ENCODE measurements at places on chromosomes 13 and 19.

DNA sequence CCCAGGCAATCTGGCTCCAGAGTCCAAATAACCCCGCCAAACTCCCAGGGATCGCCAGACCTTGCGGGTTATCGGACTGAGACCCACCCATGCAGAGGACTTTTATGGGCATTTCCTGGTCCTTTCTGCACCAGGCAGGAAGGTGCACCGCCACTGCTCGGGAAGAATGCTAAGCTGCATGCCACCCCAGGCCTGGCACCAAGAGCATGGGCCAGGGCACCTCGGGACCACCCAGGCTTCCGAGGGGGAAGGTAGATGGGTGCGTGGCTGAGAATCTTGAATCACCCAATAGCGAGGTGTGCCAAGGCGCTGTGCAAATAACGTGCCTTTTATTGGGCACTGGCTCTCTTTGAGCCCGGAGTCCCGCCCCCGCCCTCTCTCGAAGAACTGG, 422 bp upstream of the ZNF575 start:
- no peak for DNase-seq

DNA sequence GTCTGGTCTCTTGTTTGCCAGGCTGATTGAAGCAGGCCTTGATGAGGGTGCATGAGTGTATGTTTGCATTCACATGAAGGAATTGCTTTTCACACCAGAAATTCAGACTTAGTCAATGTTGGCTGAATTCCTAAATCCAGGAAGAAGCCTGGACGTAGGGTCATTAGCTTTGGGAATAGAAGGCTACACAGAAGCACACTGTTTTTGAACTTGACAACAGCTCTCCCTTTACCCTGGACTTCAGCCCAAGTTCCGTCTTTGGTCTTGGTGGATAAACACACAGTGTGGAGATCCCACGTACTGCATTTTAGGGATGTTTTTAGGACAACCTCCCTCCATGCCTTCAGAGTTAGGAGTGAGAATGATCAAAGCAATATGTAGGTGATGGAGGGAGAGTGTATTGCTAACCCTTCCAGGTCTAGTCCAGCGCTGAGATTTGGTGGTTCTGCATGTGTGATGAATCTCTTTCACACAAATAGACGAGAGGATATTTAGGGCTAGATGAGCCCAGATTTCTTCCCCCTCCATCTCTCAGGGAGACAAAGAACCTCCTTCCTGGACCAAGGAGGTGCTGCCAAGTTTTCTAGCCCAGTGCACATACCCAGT, 22.8 kb downstream of the TM6SF2 start:
- no peak for DNase-seq

DNA sequence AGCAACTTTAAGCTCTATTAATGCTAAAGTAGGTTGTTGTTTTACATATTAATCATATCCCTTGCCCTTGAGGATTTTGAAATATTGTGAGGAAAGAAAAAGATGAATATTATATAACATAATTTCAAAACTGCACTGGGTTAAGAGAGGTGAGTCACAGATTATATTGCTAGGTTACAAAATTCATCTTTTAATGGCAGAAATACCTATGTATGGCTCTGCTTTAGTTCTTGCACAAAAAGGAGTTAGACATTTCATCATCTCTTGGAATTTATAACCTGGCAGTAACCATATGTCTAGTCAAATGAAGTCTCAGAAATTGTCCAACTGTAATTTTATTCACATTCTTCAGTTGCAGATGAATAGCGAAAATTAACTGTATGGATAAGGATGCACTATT, 2041.1 kb downstream of the OLFM4 start:
- DNase-seq: no peak

DNA sequence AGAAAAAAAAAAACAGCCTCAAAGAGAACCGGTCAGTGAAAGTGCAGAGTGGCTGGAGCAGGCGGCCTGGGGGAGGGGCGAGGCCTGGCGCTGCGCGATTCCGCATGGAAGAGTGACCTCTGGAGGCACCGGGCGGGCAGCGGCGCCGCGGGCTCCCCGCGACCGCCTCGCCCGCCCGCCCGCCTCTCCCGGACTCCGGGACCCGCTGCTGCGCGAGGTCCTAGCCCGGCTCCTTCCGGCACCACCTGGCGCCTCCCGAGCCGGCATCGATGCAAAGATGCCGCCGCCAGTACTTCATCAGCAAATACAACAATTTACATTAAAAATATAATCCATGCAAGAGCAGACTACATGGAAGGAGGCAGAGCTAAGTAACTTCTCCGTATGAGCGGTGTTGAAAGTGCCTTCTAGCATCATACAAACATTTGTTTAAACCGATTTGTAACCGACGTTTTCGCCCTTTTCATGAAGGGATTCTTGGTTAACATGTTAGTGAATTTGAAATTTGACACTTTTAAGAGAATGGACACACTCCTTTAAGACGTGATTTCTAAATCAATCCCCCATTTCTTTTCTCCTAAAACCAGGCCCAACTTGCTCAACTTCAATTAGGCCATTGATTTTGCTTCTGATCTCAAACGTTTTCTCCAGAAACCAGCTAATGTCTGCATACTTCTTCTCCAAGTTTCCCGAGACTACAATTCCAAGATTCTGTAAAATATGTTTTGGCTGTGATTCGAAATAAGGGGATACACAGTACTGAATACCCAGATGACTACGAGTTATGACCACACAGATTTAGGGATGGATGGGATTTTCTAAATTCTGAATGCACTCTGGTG, 2.1 kb downstream of the EFNB2 start:
- no peak for DNase-seq

GRCh38 chr19:49231389-49231788, 73.8 kb downstream of the TRPM4 start:
- no peak for DNase-seq

DNA sequence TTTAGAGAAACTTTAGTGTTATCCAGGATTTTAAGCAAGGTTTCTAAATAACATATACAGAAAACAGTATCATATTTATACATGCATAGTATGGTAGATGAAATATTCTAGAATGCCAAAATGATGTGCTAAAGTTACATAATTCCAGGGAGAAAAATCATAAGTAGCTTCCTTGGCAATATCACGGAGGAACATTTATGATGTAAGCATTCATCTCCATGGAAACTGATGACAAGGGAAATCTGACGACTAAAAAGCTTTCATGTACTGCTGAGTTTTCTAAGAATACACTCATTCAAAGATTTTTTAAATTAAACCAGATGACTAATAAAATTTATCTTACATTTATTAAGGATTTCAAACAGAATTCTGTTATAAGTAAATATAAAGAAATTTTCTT, 4.7 kb downstream of the TEX30 start:
- no peak for DNase-seq

DNA sequence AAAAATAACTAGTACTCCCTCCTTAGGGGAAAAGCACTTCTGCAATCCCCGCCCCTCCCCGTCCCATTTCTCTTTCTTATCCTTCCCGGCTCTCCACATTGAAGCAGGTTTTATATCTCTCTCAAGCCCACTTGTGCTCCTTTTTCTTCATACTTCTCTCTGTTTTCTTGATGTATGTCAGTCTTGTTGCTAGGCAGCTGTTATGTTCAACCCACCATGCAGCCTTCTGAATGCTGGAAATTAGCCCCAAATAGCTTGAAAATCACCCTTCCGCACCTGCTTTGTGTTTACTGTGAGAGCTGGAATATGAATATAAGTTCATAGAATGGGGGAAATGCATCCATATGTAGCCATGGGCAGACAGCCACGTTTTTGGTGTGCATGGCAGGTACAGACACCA, 461.4 kb downstream of the MYO16 start:
- no peak for DNase-seq

GRCh38 chr19:6234527-6234926, 45.2 kb downstream of the MLLT1 start:
- DNase-seq: no peak

DNA sequence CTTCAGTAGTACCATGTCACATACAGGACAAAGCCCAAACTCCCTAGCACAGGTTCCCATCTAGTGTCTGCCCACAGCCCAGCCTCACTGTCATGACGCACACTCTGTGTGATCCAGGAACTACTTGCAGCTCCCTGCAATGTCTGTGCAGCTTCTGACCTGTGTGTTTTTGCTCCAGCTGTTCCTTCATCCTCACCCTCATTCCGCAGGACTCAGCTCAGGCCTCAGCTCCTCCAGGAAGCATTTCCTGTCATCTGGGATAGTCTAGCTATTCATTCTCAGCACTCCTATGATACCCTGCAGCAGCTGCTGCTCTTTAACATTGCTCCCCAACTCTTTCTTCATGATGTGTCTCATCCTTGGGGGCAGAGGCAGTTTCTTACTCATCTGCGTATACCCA, 56.1 kb downstream of the ENOX1 start:
- DNase-seq: no peak

- DNase-seq: no peak
Observed at GRCh38 chr13:112605531-112605990, 17.6 kb upstream of the TUBGCP3 start.

DNA sequence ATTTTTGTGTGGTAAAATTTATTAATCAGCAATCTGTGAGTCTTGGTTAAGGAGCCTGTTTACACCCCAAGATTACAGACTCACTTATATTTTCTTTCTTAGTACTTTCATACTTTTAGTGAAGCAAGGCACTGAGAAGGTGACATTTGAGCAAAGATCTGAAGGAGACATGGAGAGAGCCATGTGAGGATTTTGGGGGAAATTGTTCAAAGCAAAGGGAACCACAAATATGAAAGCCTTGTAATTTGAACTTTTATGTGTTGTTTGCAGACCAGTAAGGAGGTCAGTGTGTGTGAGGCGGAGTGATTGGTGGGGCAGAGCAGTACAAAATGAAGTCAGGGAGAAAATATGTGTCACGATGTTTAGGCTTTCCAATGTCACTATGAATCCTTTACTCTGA, 140.7 kb upstream of the KLF12 start:
- DNase-seq: no peak

DNA sequence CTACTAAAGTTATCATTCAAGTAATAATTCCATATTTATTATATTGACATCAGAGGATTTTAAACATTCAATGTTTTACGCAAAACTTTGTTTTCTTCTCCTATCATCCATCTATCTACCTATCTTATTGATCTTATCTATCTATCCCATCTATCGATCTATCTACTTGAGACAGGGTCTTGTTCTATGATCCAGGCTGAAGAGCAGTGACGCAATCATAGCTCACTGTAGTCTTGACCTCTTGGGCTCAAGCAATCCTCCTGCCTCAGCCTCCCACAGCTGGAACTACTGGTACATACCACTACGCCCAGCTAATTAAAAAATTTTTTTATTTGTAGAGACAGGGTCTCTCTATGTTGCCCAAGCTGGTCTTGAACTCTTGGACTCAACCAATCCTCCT, 27.4 kb downstream of the ZC3H13 start:
- DNase-seq: no peak

- no peak for DNase-seq
Observed at GRCh38 chr19:16590876-16591802, 18.9 kb upstream of the SLC35E1 start.

DNA sequence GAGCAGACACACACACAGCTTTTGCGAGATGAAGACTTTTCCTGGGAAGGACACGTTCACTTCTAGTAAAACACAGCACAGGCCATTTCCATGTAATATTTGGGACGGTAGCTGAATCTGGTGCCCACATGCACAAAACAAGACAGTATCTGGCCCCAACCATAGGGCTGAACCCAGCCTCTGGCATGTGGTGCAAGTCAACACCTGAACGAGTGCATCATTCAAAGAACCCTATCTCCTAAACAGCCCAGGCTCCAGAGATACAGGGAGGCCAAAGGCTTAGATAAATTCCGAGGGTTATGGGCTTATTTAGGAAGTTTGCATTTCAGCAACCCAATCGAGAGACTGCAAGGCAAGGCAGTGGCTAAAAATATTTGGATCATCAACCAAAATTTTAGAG, 2.7 kb upstream of the TFDP1 start:
- DNase-seq: no peak

DNA sequence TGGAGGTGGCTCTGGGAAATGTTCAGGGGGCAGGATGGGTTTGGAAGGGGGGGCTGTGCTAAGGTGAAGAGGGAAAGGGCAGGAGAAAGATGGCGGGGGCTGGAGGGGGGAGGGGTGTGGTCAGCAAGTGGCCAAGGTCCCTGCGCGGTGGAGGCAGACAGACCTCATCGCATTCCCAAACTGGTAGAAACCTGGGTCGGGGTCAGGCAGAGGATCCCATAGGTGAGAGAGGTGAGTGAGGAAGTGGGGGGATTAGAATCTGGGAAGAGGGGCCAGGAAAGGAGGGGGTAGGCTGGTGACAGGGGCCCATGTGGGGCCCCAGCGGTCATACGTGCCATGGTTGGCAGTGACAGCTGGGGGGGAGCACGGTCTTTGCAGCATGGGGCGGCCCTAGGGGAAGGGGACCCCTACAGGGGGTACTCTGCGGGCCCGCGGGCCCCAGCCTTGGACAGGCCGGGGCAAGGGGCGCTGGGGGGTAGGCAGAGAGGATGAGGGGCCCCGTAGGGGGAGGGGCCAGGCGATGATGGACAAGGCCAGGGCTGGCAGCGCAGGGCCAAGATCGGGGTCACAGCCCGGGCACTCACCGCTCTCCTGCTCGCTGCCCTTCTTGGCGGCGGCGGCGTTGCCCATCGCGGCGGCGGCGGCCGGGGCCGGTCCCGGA, 514 bp downstream of the PRKACA start:
- no peak for DNase-seq

- DNase-seq: no peak
Observed at GRCh38 chr19:30059741-30060457, 117.9 kb downstream of the URI1 start.

DNA sequence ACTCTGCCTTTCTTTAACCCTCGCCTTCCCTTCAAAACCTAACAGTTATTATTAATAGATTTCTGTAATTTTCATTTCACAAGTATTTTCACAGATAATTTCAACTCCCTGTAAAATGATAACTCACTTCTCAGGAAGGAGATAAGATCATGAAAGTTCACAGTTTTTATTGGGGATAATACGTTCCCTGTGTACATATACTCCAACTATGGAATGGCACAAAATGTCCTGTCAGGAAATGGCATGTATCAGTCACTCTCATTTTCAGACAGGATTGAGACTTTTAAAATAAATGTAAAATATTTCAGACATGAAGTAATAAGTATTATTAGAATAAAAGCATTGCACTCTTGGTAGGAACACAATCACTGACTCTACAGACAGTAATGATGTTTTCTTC, 932 bp upstream of the TRAPPC2B start:
- DNase-seq: no peak

- DNase-seq: no peak
Observed at GRCh38 chr13:42926555-42926954, 65.5 kb downstream of the EPSTI1 start.

- DNase-seq: no peak
Observed at GRCh38 chr13:49597043-49597641, 11.8 kb upstream of the RCBTB1 start.

DNA sequence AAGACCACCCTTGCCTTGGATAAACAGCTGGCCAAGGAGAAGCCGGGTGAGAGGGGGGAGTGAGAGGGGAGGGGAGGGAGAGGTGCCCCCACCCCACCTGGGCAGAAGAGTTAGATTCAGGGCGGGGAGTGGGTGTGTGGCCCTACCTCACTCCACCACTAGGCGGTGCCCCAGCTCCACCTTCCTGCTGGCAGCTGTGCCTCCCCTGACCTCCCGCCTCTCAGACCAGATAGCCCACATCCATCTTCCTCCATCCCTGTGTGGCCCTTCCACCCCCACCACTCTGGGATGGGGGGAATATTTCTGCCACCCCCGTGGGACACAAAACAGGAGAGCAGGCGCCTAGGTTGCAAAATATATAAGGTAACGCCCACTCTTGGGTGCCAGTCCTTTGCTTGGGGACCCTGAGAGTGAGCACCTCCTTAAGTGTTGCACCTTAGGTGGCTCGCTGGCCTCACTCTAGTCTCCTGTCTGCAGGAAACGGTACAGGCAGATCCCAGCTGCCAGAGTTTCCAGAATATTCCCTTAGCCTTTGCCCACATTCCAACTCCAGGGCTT, 13.8 kb upstream of the EHD2 start:
- DNase-seq: peak; percentile 40
